Pulmonary artery endothelial cell (primary cell): ENCODE measurements at places on chromosomes 11 and 22.
A peak's percentile ranks its signal among the peaks of the same experiment; 100 is the strongest.

DNA sequence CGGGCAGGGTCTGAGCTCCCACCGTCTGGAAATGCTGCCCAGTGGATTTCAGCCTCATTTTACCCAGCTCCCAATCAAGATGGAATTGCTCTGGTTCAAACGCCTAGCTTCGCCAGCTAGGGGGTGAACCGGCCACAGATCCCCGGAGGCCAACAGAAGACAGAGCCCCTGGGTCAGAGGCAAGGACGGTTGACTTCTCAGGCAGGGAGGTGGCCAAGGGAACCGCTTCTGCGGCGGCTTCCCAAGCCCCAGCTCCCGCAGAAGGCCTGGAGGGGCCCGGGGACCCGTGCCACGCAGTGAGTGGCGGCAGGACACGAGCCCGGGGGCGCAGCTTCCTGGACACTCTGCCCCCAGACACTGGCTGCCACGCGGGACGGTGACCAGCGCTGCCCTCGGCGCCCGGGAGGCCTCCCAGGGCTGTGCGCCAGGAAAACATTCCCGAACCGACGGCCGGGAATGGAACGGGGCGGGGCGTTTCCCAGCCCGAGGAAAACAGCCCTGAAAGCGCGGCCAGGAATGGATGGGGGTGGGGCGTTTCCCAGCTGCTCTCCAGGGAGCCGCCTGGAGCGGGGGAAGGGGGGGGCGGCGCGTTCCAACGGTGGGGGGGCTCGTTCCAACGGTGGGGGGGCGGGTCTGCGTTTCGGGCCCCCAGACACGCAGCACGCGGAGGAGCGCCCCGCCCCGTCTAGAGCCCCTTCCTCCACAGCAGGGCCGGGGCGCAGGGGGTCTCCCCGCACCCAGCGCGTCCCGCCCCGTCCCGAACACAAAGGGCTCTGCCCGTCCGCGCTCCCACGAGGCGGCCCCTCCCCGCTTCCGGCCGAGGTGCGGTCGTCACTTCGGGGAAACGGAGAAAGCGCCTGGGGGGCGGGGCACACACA, 13.5 kb upstream of the B4GALNT4 start:
- peak; percentile 86 for DNase-seq

DNA sequence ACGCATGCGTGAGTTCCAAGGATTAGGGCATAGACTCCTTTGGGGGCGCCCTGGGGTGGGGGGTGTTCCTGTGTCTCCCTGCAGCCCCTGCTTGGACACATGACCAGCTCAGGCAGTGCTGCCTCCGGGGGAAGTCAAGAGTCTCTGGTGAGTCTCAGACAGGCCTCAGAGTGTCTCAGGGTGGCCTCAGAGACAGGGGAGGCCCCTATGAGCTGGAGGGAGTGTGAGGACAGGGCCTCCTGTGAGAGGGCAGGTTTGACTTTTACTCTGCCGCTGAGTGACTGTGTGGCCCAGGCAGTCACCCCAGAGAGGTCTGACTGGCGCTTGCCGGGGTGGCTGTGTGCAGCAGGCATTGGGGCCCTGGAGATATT, 41.2 kb upstream of the KCNQ1OT1 start:
- DNase-seq: no peak

GRCh38 chr11:12441231-12441861, 64.0 kb downstream of the PARVA start:
- DNase-seq: no peak

GRCh38 chr11:129230006-129230405, 37.9 kb upstream of the ARHGAP32 start:
- no peak for DNase-seq

DNA sequence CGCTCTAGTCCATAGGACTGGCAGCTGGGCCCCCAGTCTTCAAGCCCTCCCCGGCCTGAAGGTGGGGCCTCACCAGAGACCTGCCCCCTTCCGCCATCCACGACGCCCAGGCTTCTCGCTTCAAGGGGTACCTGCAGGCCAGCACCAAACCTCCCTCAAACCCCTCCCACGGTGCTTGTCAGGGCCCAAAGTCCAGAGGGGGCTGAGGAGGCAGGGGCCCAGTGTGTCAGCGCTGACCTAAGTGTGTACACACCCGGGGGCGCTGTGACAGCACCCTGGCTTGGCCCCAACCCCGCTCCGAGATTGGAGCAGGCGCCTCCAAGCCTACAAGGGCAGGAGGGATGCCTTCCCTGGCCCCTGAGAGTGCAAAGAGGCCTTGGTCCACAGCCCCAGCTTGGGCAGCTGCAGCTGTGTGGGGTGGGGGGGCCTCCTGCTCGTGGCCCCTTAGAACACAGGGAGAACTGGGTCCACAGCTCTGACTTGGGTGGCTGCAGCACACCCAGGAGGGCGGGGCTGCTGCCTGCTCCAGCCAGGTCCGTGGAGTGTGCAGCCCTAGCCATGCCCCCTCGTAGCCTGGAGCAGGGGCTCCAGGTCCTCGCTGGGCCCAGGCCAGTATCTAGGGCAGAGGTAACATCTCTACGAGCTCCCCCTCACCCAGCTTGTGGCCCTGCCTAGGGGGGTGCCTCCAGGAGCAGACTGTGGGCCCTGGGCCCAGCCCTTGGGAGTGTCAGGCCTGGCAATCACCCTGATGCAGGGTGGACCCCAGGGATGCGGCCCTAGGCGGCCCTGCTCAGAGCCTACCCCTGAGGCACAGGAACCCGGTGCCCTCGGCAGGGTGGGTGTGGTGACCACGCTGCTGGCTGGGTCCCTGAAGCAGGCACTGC, 4.9 kb downstream of the SBF2 start:
- no peak for DNase-seq

DNA sequence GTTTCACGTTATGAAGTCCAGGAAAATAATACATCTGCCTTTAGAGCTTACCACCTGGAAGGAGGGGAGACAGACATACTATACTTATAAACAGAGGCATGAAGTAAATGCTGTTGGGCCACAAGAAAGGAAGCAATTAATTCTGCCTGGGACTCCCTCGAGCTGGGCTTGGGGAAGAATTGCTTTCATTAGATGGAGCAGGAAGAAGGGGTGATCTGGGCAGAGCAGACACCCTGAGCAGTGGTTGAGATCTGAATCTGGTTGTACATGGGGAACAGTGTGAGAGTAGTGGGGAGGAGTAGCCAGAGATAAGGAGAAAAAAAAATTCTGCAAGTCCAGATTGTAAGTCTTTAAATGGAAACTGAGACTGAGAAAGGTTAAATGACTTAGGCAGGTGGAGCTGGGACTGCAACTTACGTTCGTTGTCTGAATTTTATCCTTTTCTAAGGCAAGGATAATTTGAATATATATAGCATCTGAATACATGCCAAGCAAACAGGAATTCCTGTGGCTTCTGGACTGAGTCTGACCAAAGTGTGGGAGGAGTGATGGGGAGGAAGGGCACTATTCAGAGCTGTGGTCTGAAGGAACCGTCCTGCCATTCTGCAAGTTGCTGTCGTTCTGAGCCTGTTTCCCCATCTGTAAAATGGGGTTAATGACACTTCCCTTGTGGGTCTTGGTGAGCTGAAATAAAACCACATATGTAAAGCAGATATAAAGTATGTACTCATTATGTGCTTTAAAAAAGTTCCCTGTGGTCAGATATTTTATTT, 7.9 kb downstream of the NCAM1 start:
- DNase-seq: no peak

- DNase-seq: peak; percentile 75
Observed at GRCh38 chr22:31046539-31047226, 34.4 kb upstream of the SMTN start.
